ENCODE measurements at places on chromosomes 1 and 21.

DNA sequence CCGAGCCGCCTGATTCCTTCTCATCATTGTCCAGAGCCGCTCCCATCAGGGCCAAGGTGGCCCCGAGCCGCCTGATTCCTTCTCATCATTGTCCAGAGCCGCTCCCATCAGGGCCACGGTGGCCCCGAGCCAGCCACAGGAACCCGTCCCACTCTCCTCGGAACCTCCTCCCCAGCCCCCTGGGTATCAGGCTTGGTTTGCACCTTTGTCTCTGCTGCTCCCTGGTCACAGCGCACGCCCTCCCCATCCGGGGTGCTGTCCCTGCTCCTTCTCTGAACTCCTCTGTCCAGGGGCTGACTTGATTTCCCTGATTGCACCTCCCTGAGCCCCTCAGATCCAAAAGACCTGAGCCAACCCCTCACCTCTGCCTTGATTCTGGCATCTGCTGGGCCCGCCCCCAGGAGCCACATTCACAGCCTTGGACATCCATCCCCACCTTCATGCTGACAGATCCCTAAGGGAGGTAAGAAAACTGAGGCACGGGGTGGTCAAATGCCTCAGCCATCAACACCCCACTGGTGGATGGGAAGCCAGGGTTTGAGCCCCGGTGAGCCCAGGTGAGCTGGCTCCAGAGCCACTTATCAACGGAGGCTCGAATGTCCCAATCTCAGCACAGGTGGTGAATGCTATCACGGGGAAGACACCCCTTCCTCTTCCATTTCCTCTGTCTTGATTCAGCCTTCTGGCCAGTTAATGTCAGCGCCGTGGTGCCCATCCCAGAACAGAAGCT lies 25.6 kb upstream of the COL18A1 start:
- no peak for DNase-seq

GRCh38 chr1:211381481-211382181 lies 55.0 kb downstream of the TRAF5 start:
- DNase-seq = no peak

GRCh38 chr1:94873520-94874351 lies 53.2 kb downstream of the CNN3 start:
- DNase-seq = no peak

GRCh38 chr1:26730695-26731094 lies 34.9 kb downstream of the ARID1A start:
- DNase-seq = no peak

DNA sequence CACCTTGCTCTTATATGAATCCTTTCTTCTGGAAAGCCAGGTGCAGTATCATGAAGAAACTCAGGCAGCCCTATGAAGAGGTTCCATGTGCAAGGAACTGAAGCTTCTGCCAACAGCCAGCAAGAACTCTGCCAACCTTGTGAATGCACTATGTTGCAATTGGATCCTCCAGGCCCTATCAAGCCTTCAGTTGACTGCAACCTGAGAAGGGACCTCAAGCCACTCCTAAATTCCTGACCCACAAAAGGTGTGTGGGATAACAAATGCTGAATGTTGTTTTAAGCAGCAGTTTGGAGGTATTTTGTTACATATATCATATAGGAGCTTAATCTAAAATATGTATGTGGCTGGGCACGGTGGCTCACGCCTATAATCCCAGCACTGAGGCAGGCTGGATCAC lies 84.0 kb downstream of the RERE start:
- no peak for DNase-seq

GRCh38 chr1:15627343-15627988 lies 10.2 kb downstream of the DDI2 start:
- no peak for DNase-seq

DNA sequence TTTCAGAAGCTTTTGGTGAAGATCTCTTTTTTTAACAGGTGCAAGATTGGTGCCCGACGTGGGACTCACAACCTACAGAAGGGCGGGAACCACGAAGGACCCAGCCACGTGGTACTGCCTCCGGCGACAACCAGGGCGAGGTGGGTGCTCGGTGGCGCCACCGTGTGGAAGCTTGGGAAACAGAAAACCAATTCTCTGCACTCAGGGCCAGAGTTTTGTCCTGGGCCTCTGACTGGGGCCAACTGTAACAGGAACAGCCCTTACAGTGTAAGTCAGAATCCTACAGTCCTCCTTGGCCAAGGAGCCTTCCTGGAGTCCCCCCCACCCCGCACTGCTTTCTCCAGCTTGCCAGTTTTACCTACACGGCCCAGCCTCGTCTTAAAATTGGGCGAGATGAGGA lies 11.6 kb upstream of the S100A7A start:
- peak; percentile 48 for DNase-seq

Measured in CD4-positive, alpha-beta T cell treated with Interferon gamma for 1 hour (primary cell).